ENCODE measurements at places on chromosomes 2 and 18.

DNA sequence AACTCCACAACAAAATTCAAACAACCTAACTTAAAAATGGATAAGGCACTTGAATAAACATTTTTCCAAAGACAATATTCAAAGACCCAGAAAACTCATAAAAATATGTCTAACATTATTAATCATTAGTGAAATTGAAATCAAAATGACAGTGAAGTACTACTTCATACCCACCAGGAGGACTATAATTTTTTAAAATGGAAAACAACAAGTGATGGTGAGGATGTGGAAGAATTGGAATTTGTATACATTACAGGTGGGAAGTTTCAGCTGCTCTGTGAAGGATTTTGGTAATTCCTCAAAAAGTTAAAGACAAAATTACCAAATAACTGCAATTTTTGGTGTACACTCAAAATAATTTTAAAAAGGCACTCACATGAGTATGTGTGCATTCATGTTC is 920.0 kb downstream of the TDRD15 start:
- no peak for DNase-seq

GRCh38 chr2:239498576-239498975 is 97.8 kb upstream of the HDAC4 start:
- no peak for DNase-seq

DNA sequence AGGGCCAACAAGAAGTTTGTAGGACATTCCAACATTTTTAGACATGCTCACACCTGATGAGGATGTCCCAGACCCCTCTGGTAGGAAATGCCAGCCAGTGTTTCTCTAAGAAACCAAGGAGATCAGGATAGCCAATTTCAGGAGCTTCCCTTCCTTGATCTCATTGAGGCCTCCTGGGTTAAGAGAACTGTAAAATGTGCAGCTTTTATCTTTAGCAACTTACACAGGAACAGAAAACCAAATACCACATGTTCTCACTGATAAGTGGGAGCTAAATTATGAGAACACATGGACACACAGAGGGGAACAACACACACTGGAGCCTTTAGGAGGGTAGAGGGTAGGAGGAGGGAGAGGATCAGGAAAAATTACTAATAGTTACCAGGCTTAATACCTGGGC is 99.6 kb upstream of the MAP2 start:
- no peak for DNase-seq

GRCh38 chr2:12091201-12091806 is 344.9 kb downstream of the LPIN1 start:
- DNase-seq = no peak

DNA sequence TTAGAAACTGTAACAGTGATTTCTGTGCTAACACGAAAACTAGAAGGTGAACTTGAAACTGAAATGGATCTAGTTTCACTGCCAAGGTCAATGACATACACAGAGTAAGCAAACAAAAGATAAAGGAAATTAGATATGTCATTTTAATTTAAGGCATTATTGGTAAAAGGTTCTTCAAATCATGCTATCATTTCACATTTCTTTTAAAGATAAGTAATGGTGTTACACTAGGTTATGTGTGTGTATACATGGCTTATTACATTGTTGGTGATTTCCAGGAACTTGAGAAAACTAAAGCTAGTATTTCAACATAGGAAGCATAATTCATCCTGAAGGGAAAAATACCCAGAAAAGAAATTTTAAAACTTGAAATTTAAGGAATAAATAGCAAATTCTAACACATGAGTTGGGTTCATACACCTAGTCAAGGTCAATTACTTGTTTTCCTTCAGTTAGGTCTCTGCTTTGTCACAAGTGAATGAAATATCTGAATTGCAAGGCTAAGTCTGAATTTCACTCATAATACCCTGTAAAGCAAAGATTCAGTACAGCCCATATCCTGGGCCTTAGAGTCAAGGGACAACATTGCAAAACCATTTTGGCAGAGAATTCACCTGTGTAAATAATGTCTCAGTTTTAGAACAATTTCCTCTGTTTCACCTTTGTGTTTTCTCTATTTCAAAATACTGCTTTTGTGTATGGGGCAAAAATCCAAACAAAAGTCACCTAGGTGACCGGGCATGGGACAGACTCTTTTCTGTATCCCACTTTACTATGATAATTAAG is 141.6 kb downstream of the SRBD1 start:
- no peak for DNase-seq

DNA sequence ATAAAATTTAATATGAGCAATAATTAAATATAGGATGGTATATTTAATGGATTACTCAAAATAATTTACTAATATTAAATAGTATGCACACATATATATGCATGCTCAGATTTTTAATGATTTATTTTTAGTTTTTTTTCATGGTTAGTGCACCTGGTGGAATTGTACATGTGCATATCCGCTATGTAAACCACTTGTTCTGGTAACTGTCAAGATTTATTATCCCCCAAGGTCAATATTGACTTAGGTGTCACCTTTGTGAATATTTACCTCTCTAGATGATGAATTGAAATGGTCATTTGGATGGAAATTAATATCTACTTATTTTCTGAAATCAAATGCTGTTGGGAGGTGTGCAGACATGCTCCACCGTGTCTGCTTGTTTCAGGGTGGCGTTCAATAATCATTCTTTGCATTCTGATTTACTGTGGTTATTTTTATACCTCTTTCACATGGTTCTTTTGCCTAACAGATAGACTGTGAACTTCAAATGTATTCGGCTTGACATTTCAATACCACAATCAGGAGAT is 14.7 kb downstream of the CNTNAP5 start:
- DNase-seq = no peak

- no peak for DNase-seq
These were observed 16.6 kb downstream of the FHOD3 start for GRCh38 chr18:36314098-36314497.

GRCh38 chr2:37506407-37507050 is 162.1 kb downstream of the QPCT start:
- DNase-seq = no peak

DNA sequence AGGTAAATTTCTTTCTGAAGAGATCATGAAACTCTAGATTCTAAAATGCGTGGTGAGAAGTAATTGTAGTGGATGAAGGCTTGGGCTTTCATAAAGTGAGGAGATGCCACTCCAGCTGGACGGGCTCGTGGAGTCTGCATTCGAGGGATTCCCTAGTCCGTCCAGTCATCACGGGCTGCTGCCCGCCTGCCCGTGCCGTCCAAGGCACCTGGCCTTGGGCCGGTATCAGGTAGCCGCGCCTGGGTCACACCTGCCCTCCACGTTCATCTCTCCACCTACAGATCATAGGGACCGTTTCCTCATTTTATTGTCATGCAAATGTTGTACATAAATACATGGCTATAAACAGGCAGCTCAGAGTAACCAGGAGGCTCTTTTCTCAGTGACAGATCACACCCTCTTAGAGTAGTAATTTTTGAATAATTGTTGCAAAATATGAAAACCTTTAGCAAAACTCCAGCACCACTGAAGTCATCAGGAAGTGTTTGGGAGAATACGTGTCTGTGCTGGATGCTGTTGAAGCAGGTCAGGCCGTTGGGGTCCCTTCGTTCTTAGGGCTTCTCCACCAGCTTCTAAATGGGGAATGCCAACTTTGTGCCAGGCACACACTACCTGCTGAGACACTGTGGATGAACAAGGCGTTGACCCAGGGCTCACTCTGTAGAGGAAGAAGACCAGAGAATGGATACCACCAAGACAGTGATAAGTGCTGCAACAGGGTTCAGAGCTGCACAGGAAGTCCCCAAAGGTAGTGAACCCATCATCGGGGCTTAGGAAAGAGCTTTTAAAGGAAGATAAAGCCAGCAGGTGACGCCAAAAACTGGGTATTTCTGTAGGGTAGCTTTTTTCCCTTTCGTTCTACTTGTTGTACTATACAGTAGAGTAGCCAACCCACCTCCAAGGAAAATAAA is 112.5 kb downstream of the FAM210A start:
- DNase-seq = no peak

DNA sequence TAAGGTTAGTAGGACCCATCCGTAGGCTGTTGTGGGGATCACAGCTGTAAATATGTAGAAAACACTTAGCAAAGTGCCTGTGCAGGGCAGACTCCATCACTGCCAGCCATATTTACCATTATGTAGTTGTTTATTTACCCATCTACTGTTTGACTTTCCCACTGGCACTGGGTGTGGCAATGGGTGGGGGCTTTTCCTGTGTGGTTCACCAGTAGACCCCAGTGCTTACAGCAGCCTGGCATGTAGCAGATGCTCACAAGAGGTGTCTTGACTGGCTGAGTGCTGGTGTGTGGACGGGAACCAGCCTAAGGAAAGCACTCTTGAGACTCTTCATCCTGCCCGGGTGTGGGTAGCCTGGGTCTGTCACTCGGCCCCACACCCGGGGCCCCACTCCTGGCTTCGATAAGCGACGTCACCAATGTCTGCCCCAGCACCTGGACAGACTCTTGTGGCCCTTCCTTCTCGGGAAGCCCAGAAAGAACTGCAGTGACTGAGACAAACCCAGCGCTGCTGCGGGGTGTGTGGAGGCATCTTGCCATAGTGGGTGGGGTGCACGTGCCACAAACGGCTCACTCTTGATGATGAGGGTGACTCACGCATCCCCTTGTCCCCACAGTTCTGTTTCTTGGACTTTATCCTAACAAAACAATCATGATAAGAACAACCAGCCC is 78.3 kb downstream of the HDAC4 start:
- DNase-seq = peak; percentile 19

Data from right forelimb (tissue), 1 donor.